AG04449 (cell line): ENCODE measurements at places on chromosomes 3 and 15.

DNA sequence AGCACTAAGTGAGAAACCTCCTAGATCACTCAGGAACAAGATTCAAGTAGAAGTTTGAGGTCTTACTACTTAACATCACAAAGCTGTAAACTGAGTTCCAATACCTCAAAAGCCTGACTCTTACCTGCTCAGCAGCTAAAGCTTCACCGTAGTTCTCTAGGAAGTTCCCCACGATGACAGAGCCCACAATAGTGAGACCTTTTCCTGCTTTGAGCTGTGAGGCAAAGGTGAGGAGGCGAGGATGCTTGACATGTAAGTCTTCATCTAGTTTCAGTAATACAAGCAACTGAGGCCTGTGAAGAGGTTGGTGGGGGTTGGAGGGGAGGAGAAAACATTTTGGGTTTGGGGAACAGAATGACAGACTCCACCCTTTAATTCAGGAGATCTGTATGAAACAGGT, 15.7 kb downstream of the EMC4 start:
- no peak for DNase-seq

- DNase-seq, result no peak
These were observed 82.3 kb downstream of the CHSY1 start for GRCh38 chr15:101169495-101170071.

DNA sequence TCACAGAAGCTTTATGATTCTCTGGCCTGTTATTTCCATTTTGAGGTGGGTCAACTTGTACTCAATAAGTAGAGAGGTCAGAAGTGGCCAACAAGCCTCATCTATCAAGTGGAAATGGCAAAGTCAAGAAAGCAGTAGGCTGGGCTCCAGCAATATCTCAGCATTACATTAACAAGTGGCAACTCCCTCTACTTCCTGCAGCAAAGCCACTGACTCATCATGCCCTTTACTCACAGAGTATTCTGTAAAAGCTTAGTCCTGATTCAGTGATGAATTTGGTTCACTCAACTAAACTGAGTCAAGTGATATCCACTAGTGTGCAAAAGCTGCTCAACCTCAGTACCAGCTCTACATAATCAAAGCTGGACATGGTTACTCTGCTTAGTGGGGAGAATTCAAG, 954.6 kb downstream of the EPHA3 start:
- DNase-seq, result no peak

DNA sequence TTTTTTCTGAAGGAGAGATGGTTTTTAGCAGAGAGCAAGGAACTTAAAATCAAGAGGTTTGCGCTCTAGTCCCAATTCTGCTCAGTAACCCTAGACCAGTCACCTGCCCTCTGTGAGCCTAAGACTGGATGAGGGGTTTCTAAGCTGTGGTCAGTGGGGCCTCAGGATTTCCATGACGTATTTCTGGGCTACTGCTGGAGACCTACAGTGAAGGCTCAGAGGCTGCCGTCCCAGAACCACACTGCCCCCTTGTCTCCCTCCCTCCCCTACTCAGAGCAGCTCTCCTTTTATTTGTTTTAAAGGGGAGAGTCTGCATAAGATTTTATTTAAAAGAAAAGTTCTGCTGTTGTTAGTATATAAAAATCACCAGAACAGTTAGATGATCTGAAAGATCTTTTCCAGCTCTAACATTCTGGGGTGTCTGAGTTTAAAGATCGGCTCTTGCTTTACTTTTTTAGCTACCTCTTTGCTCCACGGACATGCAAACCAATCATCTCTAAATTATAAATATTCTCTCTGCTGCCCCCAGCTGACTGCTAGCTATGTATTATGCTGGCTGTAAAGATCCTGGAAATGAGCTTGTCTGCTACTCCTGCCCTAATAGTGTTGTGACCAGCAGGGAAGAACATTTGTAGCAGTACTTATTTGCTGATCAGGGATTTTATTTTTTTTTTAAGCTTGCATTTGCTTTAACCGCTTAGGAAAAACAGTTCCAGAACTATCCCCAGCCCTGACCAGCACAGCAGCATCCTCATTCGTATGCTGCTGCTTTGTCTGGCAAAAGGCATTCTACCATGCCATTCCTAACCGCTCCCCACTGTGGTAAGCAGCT, 28.6 kb upstream of the NDUFB4 start:
- no peak for DNase-seq

DNA sequence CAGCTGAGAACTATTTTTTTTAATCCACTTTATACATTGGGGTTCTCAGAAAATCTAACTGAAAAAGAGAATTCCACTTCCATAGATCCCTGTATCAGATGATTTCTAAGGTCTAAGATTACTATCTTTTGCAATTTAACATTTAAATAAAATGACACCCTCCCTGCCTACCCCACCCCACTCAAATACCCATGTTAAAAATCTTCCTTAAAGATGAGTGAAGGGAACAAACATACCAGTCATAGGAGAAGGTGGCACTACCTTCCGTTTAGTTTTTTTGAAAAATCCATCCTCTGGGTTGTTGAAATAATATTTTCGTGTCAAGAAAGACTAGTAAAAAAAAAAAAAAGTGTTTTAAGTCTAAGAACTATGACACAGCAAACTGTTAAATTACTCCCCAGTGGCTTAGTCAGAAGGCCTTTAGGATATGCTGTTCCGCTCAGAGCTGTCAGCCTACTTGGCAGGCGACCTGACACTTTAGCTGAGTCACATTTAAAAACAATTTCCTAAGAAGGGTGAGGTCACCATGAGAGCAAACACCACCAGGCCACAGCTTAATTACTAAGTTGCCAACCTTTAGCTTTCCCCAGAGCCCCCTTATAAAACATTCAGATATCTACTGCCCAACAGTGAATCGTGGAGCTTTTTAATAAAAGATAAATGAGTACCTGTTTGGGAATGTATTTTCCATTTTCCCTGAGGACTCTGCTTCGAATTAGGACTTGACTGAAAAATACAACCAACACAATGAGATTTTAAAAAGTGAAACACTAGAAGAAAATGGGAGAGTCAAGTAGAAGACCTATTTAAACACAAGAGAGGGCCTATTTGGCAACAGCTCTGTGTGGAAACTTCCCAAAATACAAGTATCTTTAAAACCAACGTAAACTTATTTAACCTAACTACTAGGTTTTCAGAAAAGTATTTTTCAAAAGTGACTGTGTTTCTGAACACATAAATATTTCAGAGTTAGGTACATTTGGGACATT, 9.6 kb downstream of the EMC3 start:
- DNase-seq, result peak; percentile 97

DNA sequence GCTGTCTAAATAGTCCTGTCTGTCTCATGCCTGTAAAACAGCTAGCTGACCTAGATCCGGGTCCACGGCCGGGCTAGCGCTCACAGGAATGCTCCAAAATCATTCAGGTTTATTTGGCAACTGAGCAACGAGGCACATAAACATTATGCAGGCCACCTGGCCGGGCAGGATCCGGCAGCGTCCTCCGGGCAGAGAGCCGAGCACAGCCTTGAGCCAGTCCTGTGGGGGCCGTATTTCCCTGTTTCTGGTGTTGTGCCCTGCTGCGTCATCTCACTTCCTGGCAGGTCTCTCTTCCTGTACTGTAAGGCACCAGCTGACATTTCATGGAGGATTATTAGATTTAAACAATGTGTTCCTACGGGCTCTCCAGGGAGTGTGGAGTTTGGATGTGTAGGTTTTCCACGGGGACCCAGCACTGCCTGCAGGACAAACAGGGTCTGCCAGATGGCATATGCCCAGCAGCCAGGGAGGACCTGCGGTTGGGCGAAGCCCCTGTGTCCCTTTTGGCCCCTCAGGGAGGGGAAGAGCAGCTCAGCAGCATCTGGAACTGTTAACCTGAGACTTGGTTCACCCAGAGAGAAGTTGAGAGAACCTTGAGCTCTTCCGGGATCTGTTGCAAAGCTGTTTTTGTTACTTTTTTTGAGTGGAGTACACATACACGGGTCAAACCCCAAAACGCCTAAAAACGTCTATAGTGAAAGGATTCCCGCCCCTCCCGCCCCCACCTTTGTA, 16.6 kb upstream of the LRRK1 start:
- DNase-seq, result peak; percentile 37

DNA sequence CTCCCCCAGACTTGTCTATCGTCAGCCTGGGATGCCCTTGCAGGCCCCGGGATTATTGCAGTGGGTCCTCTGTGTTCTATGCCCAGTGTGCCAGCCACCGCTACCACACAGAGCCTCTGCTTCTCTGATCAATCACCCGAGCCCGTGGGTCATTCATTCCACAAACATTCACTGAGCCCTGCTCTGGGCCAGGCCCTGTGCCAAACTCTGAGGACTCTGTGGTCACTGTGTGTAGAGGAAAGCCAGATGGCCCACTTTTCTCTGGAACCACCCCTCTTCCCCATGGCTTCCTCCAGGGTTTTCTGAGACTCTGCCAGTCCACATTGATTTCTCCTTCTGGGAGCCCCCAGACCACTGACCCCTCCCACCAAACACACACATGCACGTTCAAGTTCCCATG, 55.5 kb downstream of the BSN start:
- no peak for DNase-seq

- DNase-seq, result no peak
These were observed 182.1 kb downstream of the CLSTN2 start for GRCh38 chr3:140117096-140117526.

- DNase-seq, result no peak
These were observed 308.7 kb downstream of the CHST2 start for GRCh38 chr3:143428294-143428693.

DNA sequence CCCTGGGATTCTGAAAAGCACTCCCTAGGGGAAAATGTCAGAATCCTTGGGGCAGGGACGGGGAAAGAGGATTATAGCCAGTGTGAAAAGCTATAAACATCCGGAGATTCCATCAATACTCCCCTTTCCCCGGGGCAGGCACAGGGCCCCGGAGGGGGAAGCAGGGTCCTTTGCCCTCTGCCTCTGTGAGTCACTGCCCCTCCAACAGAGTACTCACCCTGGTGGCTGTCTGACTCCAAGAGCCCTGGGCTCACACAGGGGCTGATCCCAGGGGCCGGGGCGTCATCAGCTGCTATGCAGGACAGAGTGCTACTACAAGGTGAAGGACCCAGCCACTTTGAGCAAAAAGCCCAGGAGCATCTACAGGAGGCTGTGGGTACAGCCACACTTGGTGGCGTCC, 133.0 kb upstream of the PRR20G start:
- DNase-seq, result no peak

- DNase-seq, result no peak
These were observed 1.0 kb upstream of the RAB8B start for GRCh38 chr15:63188247-63188925.

DNA sequence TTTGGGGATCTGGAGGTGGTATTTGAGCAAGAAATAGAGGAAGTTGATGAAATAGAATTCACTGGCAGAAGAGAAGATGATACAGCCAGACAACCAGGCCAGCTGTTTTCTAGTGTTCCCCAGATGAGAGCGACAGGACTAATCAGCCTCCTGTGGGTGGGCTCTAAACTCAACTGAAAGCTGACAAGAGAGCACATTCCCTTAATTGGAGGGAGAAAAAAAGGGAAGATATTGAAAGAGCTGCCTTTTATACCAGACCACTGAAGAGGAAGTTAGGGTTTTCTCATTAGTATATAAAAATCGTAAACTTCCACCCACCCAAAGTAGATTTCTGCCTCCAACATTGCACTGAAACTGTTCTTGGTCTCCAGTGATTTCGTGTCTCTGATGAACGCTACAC, 6.5 kb upstream of the TM4SF19 start:
- no peak for DNase-seq

- DNase-seq, result no peak
These were observed 8.8 kb downstream of the PRICKLE2 start for GRCh38 chr3:64216274-64217147.

DNA sequence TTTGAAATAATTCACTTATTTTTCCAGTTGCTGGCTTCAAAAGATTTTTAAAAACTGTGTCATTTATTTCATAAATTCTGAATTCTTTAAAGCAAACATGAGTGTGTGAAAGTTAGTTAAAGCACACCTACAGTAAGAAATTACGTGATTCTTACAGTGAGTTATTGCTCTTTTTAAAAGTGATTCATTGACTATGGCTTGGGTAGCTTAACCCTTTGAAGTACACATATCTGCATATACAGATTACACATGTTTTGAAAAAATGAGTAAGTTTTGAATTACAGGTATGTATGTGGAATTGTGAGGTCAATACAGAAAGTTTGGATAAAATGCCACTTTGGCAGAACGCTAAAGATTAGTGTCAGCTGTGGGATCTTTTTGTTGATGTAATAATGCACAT, 64.5 kb upstream of the MBNL1 start:
- no peak for DNase-seq

DNA sequence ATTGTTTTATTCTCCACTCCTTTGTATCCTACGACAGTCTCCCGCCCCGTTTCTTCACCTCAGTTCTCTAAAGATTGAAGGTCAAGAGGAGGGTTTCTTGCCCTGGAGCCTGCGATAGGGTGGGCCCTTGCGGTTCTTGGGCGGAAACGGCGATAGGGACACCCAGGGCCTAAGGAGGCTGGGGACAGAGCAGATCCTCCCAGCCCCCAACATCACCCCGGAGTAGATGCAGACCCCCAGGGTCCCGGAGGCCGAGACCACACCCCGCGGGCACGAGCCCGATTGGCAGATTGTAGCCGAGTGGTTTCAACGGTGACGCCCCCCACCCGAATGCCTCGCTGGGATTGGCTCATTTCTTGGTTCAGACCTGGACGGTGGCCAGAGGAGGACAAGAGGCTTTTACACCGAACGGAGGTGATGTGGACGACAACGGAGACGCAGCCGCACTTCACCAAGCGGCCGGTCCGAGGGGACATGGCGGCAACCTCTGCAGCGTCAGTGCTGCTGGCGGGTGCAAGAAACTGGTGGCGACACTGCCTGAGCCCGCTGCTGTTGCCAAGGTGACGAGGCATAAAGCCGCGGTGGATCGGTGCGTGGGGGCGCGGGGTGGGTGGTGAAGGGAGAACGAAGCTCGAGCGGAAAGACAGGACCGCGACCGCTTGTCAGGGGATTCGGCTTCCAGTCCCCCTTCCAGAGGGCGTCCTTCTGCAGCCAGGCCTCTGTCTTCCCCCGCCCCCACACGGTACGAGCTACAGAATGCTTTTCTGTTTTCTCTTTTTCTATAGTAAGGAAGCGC, 19.0 kb upstream of the MCF2L2 start:
- peak; percentile 17 for DNase-seq

- no peak for DNase-seq
These were observed 85.5 kb upstream of the XXYLT1 start for GRCh38 chr3:195356151-195357086.

DNA sequence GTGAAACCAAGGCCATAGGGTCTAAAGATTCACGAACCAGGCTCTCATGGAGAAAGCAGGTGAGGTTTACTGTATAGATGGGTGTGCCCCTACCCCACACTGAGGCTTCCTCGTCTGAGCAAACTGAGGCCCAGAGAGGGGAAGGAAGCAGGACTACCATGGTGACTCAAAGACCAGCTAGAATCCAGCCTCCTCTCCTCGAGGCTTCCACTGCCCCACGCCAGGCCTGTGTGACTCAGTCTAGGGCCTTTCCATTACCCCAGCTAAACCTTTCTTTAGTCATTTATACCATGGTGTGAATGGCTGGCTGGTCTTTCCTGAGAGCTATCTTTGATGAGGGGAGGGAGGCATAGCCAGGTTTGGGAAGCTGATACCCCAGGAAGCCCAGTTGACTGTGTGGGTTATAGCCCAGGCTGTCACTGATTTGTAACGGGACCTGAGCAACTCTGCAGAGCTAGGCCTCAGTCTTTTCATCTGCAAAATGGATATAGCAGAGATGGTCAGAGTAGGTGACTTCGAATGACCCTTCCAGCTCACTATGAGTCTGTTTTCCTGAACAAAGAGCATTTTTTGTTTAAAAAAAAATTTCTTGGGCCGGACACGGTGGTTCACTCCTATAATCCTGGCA, 3.0 kb upstream of the RHO start:
- peak; percentile 17 for DNase-seq

- DNase-seq, result no peak
These were observed 21.5 kb downstream of the ZNF148 start for GRCh38 chr3:125353659-125354058.
